ENCODE measurements at places on chromosomes 4 and X.

GRCh38 chr4:2289311-2289954, 27.5 kb upstream of the MXD4 start:
- no peak for DNase-seq

- DNase-seq, result peak; percentile 59
Observed at GRCh38 chr4:16677001-16677944, 221.2 kb downstream of the LDB2 start.

DNA sequence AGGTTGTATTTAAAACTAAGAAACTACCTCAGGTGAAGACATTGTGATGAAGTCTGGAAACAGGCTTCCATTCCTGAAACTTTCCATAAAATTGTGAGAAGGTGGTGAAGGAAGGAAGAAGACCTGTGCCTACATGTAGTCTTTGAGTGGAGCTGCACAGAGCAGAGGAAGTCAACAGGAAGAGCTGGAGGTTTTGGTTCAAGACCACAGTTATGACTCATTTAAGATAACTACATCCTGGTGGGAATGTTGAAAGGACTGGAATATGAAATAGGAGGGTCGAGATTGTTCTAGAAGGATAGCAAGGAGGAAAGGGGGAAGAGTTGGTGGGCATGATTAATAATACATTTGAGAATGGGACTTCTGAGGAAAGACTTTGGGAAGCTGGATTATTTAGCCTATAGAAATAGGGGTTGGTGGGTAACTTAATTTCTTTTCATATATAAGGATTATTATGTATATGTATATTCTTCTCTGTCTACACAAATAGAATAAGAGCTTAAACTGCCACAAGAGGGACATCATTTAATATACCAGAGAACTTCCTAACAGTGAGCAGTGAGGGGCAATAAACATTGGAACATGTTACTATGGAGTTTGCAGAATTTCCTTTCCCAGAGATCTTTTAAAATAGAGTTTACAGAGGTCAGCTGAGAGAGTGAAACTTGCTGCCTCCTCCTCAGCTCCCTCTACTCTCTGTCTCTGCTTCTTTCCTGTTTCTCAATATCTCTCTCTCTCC, 23.5 kb downstream of the AWAT2 start:
- no peak for DNase-seq

GRCh38 chrX:153818571-153819383, 11.6 kb downstream of the PDZD4 start:
- peak; percentile 58 for DNase-seq

GRCh38 chr4:67660418-67660817, 40.5 kb downstream of the UBA6 start:
- DNase-seq, result no peak

DNA sequence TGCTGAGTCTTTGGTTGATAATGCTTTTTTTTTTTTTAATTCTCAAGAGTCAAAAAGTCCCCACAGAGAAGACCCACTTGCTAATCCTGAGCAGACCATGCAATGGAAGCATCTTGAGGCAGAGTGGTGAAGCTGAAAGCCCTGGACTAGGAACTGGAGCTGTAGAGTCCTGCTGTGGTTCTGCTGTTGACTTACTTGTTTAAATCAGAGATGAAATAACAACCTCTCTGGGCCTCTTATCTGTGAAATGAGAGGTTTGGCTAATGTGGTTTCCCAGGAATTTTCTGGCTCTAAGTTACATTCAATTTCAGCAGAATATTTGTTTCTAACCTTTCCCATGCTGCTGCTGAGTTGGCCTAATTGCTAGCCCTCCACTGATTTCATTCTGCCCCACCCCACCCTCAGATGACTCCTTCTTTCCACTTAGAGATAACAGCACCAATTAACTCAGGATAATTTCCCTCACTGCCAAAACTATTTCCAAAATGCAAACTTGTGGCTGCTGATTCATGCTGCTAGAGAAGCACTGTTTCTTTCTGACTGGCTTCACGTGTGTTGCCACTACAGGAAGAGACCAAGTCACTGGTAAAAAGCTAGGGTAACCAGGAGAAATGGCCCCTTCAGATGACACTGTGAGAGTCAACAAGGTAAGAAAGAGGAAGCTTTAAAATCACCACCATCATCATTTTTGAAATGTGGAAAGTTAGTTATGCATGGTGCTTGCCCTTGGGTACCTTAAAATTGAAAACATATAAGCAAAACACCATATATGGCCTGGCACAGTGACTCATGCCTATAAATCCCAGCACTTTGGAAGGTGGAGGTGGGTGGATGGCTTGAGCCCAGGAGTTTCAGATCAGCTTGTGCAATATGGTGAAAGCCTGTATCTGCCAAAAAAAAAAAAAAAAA, 326.4 kb downstream of the DCHS2 start:
- peak; percentile 87 for DNase-seq

DNA sequence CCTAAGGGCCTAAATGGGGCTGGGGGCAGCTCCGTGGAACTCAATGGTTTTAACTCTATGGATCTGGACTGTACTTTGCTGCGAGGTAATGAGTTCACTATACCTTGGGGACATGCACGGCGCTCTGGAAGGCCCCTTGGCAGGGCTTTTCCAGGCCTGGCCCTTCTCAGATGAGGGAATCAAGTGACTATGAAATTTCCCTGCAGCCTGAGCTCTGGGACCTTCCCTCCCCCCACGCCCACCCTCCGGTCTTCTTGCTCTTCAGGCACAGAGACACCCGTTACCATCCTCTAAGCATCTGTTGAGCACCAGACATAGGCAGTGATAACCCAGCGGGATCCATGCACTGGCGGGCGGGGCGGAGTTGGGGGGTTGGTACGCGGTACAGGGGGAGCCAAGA, 109.2 kb downstream of the PSAPL1 start:
- DNase-seq, result no peak

- DNase-seq, result no peak
Observed at GRCh38 chrX:25158635-25159034, 142.9 kb upstream of the ARX start.

Data from adipocyte (in vitro differentiated cells).